ENCODE measurements at places on chromosomes 2 and 18.

GRCh38 chr2:11681722-11682589 lies 12.0 kb upstream of the NTSR2 start:
- no peak for DNase-seq

- no peak for DNase-seq
These were observed 765.4 kb downstream of the MBD2 start for GRCh38 chr18:53458944-53459580.

GRCh38 chr2:167510071-167510759 lies 621.9 kb downstream of the XIRP2 start:
- DNase-seq: no peak

GRCh38 chr2:201507725-201508124 lies 56.2 kb downstream of the STRADB start:
- DNase-seq: no peak

- no peak for DNase-seq
These were observed 54.5 kb downstream of the EPAS1 start for GRCh38 chr2:46351750-46352138.

DNA sequence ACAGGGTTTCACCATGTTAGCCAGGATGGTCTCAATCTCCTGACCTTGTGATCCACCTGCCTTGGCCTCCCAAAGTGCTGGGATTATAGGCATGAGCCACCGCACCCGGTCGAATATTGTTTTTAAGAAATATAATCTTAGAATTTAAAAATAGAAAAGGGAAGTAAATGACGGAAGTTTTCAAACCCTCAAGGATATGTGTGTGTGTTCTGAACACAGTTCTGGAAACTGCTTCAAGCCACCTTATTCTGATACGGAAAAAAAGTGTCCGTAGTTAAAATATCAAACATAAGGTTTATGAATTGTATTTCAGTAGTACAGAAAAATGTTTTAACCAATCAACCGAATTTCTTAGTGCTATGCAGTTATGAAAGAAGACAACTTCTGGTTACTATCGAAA lies 115.9 kb downstream of the UPP2 start:
- DNase-seq: no peak

- DNase-seq: no peak
These were observed 51.3 kb upstream of the RASGRP3 start for GRCh38 chr2:33425161-33425560.

DNA sequence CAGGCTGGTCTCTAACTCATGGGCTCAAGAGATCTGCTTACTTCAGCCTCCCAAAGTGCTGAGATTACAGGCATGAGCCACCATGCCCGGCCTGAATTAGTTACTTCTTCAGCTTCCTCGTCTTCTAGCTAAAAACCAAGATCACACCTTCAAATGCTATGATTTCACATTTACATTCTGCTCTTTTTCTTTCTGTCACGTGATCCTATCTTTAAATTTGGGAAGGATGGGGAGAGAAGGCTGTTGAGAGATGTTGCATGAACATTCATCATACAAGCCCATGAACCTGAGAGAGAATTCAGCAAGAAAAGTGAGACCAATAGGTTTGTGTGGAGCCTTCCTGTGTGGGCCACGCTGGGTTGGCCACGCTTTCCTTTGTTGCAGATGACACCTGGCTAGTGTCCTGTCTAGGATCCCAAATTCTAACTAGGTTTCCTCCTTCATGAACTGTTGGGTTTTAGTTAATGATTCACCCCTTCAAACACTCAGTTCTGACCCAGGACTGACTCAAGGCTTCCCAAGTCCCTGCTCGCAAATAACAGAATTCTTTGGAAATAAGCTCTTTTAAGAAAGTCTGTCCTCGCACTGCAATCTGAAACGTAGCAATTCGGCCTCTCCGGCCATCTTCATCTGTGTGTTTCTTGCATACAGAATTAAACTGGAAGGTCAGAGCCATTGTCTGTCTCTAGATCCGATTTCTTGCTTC lies 57.3 kb upstream of the CREB1 start:
- DNase-seq: no peak

- no peak for DNase-seq
These were observed 99.4 kb downstream of the CBLN2 start for GRCh38 chr18:72444798-72445155.

DNA sequence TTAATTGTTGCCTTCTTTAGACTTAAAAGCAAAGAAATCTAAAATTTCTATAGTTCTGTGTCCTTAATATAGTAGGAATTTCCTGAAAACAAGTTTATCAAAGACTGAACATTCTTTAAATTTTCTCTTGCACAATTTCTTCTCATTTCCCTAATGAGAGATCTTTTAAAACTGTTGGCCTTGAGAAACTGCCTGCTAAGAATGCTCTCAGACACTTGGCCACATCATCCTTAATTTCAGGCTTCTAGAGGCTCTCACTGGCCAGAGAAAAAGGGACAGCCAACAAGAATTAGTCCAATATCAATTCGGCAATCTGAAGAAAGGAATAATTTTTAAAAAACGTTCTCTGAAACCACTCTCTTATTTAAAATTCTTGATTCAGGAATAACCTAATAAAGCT lies 167.0 kb upstream of the CREB1 start:
- DNase-seq: no peak

- no peak for DNase-seq
These were observed 785.0 kb downstream of the SUCLG1 start for GRCh38 chr2:83674050-83674449.

DNA sequence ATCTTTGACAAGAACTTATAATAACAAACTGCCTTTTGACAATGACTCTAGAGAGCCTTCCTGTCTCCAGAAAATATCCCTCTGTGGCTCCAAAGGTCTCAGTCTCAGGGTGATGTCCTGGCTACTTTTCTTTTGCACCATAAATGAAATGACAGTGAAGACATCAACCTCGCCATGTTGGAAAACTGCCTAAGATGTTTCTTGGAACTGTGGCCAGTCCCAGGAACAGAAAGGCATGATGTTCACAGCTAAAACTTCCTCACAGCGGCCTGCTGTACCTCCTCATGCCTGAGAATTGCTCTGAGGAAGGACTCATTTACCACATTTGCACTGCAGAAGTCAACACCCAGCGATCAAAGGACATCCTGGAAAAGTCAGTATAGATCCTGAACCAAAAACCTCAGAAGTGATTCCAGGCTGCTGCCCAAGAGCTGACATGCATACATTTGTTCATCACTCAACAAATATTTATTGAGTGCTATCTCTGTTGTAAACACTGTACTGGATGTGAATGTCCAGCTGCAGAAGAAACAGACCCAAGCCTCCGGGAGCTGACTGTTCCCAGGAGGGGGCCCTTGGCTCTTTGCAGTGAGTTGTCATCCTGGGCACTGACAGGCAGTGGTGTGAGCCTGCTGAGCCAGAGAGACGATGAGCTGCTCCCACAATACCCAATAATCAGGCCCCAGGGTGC lies 64.3 kb upstream of the ACSL3 start:
- DNase-seq: no peak

DNA sequence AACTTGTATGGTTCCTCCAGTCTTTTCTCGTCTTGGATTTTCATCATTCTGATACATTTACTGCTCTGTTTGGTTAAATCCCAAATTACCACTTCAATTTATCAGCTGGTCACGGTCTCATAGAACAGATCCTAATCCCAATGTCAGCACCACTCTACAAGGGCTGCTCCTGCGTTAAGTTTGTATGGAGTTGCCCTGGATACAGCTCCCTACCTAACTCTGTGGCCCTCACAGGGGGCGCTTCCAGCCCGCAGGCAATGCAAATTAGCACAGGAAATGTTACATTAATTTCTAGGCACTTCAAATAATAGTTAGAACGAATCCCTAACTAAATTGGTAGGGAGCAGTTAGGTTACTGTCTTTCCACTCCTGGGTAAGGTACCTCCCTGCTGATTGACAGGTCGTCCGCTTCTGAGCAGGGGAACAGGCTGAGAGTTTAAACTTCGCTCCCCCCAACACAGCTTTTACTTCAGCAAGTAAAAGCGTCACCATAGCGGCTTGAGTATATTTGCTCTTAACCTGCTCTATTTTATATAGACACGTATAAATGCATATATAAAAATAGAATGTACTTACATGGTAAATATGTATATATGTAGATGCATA lies 238.5 kb upstream of the FANCL start:
- DNase-seq: peak; percentile 6

- DNase-seq: no peak
These were observed 228.6 kb upstream of the ID2 start for GRCh38 chr2:8452979-8453903.

DNA sequence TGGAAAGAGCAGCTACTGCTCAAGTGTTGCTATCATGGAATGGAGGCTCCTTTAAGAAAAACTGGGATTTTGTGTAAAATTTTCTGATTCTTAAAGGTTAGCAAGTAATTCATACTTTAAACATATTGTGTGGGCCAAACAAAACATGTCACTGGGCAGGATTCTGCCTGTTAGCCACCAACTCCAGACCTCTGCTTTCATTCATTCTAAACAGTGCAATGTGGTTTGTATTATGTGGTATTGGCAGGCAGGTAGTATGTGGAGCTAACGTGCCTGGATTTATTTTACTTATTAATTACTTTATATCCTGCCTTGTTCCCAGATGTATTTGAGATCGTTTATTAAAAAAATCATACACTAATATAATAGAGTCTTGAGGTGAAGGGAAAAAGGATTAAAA lies 1521.3 kb upstream of the ACVR2A start:
- no peak for DNase-seq

GRCh38 chr2:191359133-191359532 lies 113.9 kb downstream of the MYO1B start:
- no peak for DNase-seq

- no peak for DNase-seq
These were observed 119.5 kb downstream of the CCDC148 start for GRCh38 chr2:158337018-158337417.

DNA sequence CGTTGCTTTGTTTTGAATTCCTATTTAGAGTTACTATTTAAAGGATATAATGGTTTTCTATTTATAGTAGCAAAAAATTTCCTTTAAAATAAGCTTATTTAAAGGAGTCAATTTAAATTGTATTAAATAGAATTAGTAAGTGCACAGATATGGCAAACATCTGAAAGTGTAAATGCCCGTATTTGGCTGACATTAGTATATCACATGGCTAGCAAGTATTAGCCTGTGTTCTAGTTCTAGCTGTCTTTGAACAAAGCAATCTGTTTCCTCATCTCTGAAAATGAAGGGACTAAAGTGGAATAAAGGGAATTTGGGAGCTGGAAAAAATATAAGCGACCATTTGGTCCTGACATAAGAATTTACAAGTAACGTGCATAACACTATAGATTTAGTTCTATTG lies 32.2 kb downstream of the PELI1 start:
- DNase-seq: no peak

DNA sequence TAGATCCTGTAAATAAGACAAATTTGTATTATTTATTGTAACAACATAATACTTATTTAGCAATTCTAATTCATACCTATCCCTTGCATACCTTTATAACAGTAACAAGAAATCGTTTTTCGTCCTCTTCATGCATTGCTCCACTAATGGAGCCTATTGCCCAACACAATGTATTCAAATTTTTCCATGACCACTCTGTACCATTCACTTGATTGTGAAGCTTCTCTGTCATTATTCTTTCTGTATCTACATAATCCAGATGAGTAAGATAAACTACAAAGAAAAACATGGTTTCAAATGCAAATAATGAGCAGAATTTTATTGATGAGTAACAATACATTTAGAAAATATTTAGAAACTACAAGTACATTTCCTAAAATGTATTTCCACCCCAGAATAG lies 21.6 kb upstream of the USP34 start:
- no peak for DNase-seq

GRCh38 chr2:8430628-8431027 lies 251.2 kb upstream of the ID2 start:
- no peak for DNase-seq

GRCh38 chr2:230170532-230170931 lies 49.3 kb downstream of the SP110 start:
- DNase-seq: no peak

GRCh38 chr2:171735991-171736710 lies 48.9 kb downstream of the DYNC1I2 start:
- no peak for DNase-seq

GRCh38 chr2:197244349-197244748 lies 66.2 kb downstream of the ANKRD44 start:
- no peak for DNase-seq

- no peak for DNase-seq
These were observed 22.5 kb upstream of the BOK start for GRCh38 chr2:241535871-241536655.

- DNase-seq: peak; percentile 93
These were observed 80.7 kb downstream of the EML4 start for GRCh38 chr2:42249887-42250286.

DNA sequence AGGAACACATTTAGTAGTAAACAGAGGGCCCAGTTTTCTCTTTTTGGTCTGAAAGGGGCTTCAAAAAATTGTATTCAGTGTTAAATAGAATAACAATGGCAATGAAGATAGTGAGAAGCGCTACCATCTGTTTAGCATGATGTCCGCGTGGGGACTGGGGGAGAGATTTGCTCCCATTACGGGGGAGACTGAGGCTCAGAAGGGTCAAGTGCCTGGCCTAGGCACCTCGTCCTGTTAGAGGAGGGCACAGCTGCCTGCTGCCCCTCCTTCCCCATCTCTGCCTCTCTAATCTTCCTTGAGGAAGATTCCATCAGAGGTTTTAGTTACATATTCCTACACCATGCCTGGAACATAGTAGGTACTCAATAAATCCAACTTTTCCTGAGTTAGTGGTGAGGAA lies 10.1 kb upstream of the TMEM185B start:
- no peak for DNase-seq

- DNase-seq: no peak
These were observed 37.3 kb upstream of the SKOR2 start for GRCh38 chr18:47288741-47289140.

DNA sequence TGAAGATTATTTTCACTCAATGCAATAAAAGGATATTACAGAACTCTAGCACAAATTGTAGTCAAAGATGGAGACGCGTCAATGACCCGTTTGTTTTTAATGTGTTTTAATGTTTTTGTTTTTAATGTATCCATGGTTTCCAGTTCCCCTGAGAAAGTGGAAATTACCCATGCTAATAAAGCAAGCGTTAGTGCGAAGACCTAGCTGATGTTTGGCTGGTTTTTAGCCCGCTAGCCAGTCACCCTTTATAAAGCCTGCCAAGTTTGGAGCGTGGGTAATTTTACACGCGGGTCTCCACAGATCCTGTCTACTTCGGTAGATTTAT lies 430 bp upstream of the CHMP1B start:
- DNase-seq: no peak
